Hepatocyte (in vitro differentiated cells): ENCODE measurements at places on chromosomes 13 and 19. TPM values are rescaled to one million over a fixed set of nuclear protein-coding genes. Genes with fewer than 3 reads are reported as not detected.

DNA sequence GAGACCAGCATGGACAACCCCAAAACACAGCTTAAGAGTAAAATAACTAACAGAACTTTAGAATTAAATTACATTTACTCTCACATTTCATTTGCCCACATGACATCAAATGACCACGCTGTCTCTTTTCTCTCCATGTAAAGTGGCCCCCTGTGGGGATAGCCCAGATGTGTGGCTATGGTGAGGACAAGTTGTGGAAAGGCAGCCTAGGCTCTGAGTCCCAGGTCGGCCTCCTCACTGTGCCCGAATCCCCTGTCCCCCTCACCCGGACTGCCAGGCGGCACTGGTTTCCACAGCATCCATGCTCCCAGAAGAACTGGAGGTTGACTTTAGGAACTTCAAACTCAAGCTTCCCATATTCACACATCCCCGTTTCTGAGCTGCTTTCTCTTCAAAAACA, 111.8 kb upstream of the UQCRFS1 start:
- DNase-seq, result no peak

DNA sequence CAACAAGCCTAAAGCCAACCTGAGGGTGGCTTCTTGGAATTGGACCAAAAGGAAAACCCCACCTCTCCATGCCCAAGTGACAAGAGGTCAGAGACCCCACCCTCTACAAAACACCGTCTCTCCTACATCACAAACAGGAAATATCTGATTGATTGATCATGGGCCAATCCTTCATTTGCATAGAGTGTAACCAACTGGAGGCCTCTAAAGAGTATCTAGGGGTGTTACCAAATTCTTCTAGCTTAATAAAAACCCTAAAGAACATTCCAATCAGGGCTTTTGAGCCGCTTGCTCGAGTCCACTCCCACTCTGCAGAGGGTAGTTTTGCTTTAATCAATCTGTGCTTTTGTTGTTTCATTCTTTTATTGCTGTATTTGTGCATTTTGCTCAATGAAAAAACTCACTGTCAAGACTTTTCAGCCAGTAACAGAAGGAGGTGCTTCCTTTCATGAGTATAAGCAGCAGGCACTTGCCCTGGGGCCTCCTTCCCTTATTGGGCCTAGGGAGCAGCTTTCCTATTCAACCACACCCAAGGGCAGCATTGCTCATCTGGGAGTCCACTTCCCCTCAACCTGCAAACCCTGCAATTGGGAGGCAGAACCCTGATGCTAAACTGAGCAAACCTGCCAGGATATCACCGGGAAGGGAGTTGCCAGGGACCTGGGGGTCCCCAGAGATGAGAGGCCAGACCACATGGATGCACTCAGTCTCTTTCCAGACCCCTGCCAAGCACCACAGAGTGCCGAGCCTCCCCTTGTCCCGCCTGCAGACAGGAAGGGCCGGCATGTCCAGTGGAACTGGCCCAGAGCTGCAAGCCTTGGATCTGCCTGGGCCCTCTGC, 154.3 kb upstream of the VSTM2B start:
- DNase-seq, result no peak

GRCh38 chr13:30806784-30807183, 71.4 kb downstream of the ALOX5AP start:
- no peak for DNase-seq

DNA sequence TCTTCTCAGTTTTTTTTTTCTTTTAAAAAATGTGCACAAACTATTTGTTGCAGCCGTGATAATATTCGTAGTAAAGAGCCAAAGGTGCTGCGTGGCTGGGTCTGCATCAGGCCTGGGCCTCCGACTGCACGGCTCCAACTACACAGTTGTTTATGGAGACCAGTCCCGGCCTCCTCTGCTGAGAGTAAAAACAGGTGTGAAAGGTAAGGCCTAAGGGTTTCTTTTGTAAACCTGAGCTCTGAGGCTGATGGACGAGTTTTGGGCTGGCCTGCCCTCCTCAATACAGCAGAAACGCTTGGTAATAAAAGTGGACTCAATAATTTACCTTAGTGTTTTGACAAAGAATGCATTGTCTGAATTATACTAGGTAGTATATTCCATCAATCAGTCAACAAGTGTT, 3.9 kb downstream of the MBNL2 start:
- DNase-seq, result no peak

DNA sequence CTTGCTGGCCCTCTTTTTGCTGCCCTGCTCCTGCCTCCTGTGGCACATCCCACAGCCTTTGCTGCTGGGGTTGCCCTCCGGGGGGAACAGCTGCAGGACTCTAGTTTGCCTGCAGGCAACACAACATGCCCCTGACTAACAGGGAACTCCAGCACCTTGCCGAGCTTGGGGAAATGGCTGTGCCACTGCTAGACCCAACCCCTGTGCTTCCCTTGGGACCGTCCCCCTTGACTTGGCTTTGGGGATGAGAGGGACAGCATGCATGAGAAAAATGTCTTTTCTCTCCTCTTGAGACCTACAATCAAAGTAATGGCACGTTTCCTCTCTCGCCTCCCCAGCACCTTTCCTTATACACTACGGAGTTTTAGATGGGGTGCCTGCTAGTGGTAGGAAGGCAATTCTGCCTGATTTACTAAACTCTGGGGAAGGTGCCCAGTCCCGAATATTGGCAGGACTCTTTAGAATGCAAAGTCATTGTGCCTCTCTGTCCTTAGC, 12.4 kb upstream of the VWA8 start:
- no peak for DNase-seq

DNA sequence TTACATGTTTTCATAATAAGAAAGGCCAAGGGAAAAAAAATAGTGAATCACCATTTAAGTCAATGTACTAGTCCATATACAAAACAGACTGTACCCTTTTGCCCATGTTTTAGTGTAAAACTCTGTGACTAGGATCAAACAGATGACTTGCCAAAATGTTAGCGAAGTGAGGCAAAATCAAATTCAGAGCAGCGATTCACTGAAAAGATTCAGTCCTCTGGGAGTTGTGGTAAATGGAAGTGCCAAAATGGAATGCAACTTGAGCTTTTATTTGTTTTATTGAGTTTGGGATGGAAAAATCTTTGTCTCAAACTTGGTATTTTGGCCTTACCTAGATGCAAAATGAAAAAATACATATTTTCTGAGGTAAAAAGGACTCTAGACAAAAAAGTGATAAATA, 9.1 kb downstream of the CDADC1 start:
- DNase-seq, result no peak

GRCh38 chr19:41987141-41987860, 6.7 kb downstream of the ATP1A3 start:
- no peak for DNase-seq

- DNase-seq, result no peak
These were observed 251.5 kb upstream of the STARD13 start for GRCh38 chr13:33537026-33537425.

- DNase-seq, result no peak
These were observed 90.7 kb downstream of the DPF1 start for GRCh38 chr19:38133319-38133718.

DNA sequence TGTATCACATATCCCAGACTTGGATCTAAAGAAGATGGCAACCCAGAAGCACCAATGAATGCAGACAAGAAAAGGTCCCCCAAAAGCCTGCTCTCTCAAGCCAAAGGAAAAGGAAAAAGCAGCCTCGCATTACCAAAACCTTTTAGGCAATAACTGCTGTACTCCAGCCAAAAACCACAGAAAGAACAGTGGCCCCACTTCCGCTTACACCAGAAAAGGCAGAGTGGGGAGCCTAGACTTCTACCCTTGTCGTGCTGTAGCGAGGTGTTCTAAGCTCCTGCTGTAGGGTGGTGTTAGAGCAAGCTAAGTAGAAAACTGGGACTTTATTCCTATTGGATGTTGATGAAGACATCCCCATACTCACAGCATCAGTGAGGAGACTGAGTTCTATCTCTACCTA, 244.0 kb upstream of the RXFP2 start:
- DNase-seq, result no peak

DNA sequence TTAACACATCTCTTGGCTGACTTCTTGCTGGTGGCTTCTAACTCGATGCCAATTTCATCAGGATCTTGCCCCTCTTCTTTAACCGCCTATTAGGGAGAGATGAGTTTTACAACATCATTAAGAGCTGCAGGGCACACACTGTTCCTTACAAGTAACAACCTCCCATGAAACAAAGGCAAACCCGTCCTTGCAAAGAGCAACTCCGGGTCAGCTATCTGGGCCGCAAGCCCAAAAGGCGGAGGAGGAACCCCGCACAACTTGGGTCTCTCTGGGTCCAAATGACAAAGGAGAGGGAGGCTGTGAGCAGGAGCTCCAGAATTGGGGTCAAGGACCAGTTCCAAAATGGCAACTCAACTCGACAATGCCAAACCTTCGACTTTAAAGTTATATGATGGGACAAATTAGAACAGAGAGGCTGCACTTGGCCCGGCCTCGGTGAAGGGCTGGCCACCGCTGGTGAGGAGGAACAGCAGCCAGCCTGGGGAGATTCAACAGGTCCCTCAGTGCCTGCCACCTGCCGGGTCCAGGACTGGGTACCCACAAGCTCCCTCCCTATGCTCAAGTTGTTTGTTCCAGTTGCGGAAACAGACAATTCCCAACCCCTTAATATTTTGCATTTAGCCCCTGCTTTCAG, 1.1 kb downstream of the SAFB2 start:
- no peak for DNase-seq

GRCh38 chr19:46759206-46759605, 13.0 kb upstream of the STRN4 start:
- DNase-seq, result no peak

GRCh38 chr13:33284916-33285315, 639 bp downstream of the STARD13 start:
- peak; percentile 23 for DNase-seq

DNA sequence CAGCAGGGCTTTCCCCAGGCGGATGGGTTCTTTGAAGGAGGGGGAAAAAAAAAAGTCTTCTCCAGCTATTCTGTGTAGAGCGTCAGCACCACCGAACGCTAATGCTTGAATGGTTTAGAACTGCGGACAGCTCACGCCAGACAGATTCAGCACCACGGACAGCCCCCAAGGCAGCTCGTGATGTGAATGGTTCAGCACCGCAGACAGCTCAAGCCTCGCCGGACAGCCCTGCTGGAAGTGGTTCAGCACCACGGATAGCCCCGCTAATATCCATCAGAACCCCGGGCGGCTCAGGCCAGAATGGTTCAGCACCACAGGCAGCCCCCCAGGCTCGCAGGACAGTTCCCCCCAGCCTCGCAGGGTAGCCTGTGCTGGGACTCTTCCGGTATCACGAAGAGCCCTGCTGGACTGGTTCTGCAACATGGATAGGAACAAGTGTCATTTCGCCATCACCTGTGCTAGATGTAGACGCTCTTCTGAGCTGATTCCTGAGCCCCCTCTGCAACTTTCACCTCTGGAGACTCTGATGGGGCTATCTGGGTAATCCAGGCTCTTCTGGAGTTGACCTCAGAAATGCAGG, 4.9 kb upstream of the SMIM17 start:
- DNase-seq, result peak; percentile 70

- DNase-seq, result peak; percentile 96
These were observed 1.2 kb upstream of the LENG9 start for GRCh38 chr19:54464630-54465425.

- no peak for DNase-seq
These were observed 77.7 kb upstream of the VSTM2B start for GRCh38 chr19:29448046-29448445.

GRCh38 chr19:10736916-10737551, 19.2 kb downstream of the DNM2 start:
- no peak for DNase-seq

DNA sequence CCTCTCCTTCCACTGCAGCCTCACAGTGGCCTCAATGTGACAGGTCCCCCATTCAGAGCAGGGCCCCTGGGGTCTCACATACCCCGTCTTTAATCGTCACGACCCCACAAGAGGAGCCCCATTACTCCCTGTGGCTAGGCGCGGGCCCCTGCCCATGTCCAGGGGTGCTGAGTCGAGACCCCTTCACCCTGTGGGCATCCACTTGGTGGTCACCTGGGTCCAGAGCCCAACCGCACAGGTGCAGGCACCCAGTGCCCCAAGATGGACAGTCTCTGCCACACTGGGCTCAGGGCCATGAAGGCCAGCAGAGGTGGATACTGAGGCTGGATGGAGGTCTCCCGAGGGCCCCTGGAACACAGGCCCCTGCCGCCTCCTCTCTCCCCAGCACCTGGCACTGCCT, 3.0 kb downstream of the TMEM259 start:
- no peak for DNase-seq

DNA sequence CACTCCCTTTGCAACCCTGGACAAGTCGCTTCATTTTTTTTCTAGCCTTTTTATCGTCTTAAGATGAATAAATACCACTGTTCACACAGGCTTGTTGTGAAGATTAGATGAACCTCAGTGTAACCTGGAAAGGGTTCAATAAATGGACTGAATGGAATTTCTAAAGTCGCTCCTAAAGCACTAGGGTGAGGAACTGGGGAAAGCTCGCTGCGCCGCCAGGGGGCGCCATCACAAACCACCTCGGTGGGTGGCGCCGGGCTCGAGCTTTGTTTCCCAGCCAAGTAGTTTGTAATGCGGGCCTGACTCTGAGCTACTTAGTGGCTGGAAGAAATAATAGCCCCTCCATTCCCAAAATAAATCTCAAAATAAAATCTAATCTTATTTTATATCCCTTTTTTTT, 2.2 kb upstream of the CEACAM6 start:
- DNase-seq, result peak; percentile 31

DNA sequence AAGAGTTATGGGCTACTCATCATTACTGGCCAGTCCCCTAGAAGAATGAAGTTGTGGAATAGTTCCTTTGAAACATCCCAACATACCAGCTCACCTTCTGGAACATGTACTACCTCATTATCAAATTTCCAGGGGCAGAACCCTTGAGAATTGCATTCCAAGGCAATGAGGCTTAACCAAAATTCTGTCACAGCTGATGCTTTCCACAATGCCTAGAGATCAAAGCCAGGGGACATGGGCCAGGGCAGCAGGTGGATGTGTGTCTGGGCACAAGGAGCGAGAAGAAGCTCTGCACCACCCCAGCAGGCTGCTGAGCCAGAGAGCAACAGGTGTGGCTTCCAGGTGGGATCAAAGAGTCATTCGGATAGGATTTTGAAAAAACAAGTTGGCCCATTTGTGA, 362.1 kb downstream of the EFNB2 start:
- DNase-seq, result no peak

DNA sequence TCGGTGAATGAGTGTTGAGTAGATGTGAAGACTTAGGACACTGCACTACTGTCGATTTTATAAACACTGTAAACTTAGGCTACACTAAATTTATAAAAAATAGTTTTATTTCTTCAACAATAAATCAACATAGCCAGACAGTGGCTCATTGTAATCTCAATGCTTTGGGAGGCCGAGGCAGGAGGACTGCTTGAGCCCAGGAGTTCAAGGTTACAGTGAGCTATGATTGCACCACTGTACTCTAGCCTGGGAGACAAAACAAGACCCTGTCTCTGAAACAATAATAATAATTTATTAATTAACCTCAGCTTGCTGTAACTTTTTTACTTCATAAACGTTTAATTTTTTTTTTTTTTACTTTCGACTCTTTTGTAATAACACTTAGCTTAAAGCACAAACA, 34.4 kb downstream of the ATP7B start:
- no peak for DNase-seq

Gene SOX1
- 0.07 and 0.11 TPM in 2 replicates for polyA plus RNA-seq

Gene SHISA7
- polyA plus RNA-seq, result not detected in 2 replicates

Gene SHC2
- polyA plus RNA-seq, result 111 and 127 TPM in 2 replicates

Gene ZNF560
- polyA plus RNA-seq, result not detected in 2 replicates

Gene OR7D2
- polyA plus RNA-seq, result 0.17 and 0.34 TPM in 2 replicates

Gene LRRC4B
- 1.8 and 2.1 TPM in 2 replicates for polyA plus RNA-seq

Gene TUBA3C
- polyA plus RNA-seq, result not detected in 2 replicates
